ENCODE measurements at places on chromosomes 5 and 9.

DNA sequence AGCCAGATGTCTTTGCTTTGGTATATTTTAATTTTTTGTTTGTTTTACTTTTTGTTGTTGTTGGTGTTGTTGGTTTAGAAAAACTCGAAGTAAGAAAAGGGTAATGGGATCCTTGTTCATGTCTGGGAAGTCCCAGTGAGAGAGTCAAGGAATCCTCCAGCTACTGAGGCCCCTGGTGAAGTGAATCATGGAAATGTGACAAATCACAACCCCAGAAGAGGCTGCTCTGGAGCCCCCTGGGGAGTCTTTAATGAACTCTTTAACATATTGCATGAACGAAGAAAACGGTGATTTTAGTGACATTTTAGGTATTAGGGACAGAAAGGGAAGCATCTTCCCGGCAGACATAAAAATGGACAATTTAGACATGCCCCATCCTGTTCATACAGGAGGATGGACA lies 41.3 kb downstream of the TMEM174 start:
- DNase-seq, result no peak

GRCh38 chr9:88074931-88075330 lies 63.3 kb downstream of the SPATA31C2 start:
- DNase-seq, result no peak

DNA sequence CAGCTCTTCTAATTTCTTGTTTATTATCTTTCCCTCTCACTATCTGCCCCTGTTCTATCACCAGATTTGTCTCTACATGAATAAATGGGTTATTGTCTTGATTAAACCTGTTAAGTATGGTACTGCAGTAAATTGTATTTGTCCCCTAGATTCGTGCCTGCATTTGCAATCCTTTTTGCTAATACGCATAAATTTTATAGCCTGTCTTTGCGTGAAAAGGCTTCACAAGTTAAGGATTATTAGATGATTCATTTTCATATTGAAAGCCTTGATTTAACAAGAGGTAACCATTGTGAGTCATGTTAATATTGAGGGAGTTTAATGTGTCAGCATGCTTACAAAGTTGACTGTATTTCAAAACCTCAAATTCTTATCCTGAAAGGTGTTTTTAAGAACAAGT lies 204.6 kb downstream of the PCSK1 start:
- DNase-seq, result no peak

- DNase-seq, result no peak
These were observed 45.6 kb upstream of the TLE4 start for GRCh38 chr9:79526149-79526672.

DNA sequence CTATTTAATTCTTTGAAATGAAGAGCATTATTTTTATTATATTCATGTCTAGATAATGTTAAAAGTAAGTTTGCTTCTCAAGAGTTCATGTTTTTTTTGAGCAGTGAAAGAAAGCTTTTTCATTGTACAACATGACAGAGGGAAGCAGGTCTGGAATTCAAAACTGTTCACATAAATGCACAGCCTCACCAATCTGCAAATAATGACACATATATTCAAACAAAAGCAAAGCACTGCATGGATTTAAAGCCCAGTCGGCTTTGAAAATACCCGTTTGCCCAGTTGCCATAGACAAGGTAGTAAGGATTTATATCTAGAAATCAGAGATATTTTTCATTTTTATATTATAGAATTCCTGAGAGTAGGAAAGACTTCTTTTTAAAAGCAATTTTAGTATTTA lies 201.8 kb downstream of the CD180 start:
- DNase-seq, result no peak

DNA sequence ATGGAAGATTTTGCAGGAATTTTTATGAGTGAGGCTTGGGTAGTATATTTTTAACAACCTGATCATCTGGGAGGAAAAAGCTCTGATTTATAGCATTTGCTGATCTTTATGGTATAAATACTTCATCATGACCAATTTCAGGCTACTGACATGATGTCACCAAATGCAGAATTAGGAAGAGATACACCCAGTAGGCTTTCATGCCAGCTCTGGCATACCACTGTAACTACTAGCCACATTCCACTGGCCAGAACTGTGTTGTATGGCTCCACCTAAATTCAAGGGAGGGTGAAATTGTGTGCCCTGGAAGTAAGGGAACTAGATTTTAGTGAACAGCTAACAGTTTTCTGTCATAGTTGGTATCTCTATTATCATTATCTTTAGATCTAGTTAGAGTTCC lies 17.6 kb downstream of the AP3S1 start:
- no peak for DNase-seq

- DNase-seq, result no peak
These were observed 176.5 kb downstream of the CARTPT start for GRCh38 chr5:71895546-71895945.

DNA sequence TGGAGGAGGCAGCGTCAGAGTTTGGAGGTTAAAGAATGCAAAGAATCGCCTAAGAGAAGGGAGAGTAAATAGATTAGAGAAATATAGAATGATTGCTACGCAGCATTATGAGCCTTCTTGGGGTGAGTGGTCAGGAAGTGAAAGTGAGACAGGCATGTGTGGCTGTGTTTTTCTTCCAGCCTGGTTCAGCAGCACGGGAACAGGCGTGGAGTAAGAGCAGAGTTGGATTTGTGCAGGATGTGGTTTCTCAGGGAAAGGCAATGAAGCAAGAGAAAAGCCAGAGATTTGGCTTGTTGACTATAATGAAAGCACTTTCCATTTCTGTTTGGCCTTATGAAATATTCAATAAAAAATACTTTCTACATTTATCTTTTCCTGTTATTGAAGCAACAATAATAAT lies 34.3 kb upstream of the FRMD3 start:
- DNase-seq, result peak; percentile 71

GRCh38 chr9:135605238-135605781 lies 34.0 kb downstream of the GLT6D1 start:
- DNase-seq, result no peak

DNA sequence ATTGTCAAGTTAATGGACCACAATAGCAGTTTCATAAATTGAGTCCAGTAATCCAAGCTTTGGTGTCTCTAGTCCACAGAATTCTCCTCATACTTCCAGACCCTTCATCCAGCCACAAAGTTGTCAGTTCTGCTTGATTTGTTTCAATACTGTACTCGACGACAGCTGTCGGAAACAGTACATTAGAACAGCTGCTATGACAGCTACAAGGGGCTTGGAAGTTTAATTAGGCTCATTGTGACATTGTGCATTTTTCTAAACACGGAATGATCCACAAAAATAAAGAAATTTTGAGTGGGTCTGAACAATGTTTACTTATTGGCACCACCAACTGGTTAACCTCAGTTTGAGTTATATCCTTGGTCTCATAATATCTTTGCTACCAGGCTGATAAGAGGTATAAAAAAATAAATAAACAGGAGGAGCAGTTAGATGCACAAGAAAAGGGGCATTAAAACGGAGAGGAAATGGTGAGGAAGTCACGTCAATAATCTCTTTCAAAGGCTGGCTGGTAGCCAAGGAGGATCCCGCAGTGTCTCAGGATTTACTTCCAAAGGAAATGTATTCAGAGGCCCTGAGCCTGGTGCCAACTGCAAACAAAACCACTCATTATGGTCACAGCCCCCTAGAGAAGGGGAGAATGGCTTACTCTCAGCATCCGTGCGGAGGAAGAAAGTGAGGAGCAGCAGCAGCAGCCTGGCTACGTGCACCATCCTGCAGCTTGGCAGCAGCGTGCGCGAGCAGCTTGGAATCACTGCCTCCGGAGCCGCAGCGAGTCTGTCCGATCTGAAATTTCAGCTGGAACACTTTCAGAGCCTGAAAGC lies 933.8 kb upstream of the DMAC1 start:
- peak; percentile 6 for DNase-seq

- DNase-seq, result peak; percentile 87
These were observed at the start of gene COL23A1 for GRCh38 chr5:178590141-178590923. Gene COL23A1 (minus strand): TSS chr5:178590393.

GRCh38 chr9:99173570-99174504 lies 47.9 kb downstream of the ALG2 start:
- no peak for DNase-seq

DNA sequence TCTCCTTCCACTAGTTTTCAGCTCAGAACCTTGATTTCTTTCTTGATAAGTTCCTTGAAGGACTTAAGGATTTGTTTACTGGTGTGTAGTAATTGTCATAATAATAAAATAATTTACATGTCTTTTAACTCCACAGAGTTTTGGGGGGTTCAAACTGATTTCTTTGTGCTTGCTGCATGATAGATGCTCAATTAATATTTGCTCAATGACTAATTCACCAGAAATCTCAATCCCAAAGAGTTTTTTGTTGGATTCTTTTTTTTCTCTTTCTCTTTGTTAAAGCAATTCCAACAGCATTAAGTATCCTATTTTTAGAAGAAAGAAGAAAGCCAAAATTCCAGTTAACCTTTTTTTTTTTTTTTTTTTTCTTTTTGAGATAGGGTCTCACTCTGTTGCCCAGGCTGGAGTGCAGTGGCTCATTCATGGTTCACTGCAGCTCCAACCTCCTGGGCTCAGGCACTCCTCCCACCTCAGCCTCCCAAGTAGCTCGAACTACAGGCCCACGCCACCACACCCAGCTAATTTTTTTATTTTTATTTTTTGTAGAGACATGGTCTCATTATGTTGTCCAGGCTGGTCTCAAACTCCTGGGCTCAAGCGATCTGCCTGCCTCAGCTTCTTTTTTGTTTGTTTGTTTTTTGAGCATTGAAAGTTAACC lies 10.8 kb downstream of the FAF2 start:
- DNase-seq, result no peak

- DNase-seq, result no peak
These were observed 177.1 kb downstream of the NFIB start for GRCh38 chr9:14136646-14137370.

DNA sequence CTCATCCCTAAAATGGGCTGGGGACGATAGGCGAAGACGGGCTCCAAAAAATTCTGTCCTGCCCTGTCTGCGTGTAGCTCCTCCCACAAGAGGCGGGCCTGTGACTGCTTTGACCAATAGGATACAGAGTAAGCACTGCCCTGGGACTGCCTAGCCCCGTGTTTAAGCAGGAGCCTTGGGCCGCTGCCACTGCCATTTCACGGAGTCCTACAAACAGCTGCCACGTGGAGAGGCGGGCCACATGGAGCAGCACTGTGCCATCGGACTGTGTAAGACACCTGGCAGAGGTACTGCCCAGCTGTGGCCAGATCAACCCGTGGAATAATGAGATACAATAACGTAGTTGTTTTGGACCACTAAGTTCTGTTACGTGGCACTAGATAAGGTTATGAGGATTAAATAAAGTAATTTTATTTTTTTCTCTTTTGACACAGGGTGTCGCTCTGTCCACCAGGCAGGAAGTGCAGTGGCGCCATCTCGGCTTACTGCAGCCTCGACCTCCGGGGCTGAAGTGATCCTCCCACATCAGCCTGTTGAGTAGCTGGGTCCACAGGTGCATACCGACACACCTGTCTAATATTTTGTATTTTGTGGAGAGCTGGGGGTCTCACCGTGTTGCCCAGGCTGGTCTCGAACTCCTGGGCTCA lies 87.2 kb downstream of the LMNB1 start:
- no peak for DNase-seq

DNA sequence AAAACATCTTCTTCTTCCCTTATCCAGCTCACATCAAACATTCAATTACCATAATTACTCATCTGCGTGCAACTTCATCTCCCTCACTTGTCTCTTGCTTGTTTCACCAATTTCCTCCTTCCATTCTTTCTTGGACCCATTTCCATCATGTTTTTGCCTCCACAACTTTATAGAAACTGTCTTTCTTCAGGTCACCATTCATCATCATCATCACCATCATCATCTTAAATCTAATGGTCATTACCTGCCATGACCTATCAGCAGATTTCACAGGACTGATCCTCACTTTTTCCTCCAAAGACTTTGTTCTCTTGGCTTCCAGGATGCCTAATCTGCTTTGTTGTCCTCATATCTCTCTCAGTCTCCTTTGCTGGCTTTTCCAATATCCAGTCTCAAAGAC lies 495.6 kb downstream of the DNAH5 start:
- no peak for DNase-seq

Measured in suppressor macrophage (primary cell).